ENCODE measurements at places on chromosomes 3 and 15.

DNA sequence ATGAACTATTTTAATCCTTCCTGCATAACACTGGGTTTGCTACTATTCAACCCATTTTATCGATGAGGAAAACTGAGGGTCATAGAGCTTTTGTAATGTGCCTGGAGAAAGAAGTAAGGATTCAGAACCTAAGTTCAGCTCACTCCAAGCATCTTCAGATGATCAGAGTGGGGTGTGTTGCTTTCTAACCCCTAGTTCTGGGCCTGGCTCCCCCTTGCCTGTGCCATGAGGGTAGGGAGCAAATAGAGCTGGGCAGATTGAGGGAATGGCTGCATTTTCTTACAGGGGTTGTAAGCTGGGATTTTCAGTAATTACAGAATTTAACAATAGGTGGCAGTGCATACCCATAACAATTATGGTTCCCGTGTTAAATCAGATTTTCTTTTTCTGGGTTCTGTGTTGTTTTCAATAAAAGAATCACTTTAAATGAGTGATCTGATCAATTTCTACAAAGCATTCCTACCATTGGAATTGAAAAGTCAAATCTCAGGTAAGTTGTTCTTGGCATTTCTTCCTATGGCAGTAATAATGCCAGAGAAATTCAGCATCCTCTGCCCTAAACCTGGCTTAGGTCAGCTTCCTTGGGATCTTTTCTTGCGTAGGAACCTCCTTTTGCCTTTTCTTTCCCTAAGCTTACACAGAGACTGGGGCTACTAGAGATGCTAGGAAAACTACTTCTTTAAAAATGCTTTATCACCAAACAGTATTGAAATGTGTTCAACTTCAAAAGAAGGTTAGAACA is 103.8 kb upstream of the IL12A start:
- peak; percentile 57 for DNase-seq

GRCh38 chr3:107819656-107820055 is 271.2 kb downstream of the CD47 start:
- no peak for DNase-seq

GRCh38 chr3:46496746-46497555 is 825 bp upstream of the RTP3 start:
- DNase-seq: peak; percentile 41

GRCh38 chr3:165642761-165643420 is 194.3 kb downstream of the BCHE start:
- peak; percentile 42 for DNase-seq

- peak; percentile 66 for DNase-seq
Observed at GRCh38 chr3:179450261-179450701, 989 bp downstream of the GNB4 start.

DNA sequence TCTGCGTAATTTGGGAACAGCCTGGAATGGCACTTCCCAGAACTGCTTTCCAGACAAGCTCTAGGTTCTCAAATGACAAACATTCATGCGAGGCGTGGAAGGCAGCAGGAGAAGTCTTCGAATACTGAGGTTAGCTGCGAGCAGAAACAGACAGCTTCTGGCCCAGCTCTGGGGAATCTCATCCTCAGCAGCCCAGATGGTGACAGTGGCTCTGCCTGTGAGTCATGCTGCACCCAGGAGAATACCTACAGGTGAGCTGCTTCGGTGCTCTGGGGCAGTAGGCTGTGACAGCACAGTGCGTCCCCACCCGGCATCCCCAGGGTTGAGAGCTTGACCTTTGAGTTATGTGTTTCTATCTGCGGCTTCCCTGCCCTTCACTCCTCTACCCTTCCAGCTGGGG is 258.6 kb downstream of the KLF13 start:
- no peak for DNase-seq

DNA sequence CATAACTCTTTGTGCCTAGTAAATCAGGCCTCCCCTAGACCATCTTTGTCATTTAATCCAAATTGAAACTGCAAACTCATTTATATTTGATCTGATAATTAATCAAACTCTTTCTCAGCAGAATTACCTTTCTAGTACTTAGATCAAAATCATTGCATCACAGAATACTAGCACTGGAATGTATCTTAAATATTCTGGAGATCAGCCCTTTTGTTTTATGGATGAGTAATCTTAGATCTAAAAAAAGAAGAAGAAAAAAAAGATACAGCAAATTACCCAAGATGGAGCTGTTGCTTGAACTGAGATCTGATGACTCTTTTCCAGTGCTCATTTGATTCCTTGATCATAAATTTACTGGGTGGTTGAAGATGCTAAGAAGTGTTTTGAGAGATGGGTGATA is 47.9 kb downstream of the NAALADL2 start:
- DNase-seq: no peak

GRCh38 chr15:70100474-70101341 is 3.0 kb upstream of the TLE3 start:
- DNase-seq: peak; percentile 77

- peak; percentile 76 for DNase-seq
Observed at GRCh38 chr15:58506783-58507668, 75.2 kb downstream of the LIPC start.
